ENCODE measurements at places on chromosomes 2 and 18.

DNA sequence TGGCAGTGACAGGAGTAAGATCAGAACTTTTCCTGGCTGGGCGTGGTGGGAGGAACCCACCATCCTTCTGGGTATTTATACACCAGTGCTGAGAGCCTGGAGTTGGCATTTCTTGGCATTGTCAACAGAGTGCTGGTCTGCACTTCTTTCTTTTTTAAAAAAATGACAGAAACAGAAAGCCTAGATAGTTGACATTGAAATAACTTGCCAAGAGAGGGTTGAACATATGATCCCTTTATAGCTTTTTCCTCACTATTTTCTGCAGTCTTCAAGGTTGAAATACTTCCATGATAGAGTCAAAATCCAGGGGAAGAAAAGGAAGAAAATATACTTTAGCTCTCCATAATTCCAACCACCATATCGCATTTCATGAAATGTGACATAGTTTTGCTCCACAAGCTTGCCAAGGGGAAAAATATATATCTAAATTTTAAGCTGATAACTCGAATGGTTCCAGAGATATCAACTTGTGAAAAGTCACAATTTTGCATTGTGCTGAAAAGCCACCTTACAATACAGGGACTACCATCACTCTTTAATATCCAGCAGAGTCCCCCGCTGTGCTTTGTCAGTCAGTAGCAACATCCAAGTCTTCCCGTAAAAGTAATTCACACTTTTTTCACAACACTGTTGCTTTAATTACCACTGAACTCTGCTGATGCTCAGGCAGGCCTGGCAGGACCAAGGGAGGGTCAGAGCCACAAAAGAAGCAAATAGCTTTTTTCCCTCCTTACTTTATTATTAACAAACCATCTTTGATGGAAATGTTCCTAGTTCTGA lies 764.9 kb upstream of the FANCL start:
- no peak for DNase-seq

DNA sequence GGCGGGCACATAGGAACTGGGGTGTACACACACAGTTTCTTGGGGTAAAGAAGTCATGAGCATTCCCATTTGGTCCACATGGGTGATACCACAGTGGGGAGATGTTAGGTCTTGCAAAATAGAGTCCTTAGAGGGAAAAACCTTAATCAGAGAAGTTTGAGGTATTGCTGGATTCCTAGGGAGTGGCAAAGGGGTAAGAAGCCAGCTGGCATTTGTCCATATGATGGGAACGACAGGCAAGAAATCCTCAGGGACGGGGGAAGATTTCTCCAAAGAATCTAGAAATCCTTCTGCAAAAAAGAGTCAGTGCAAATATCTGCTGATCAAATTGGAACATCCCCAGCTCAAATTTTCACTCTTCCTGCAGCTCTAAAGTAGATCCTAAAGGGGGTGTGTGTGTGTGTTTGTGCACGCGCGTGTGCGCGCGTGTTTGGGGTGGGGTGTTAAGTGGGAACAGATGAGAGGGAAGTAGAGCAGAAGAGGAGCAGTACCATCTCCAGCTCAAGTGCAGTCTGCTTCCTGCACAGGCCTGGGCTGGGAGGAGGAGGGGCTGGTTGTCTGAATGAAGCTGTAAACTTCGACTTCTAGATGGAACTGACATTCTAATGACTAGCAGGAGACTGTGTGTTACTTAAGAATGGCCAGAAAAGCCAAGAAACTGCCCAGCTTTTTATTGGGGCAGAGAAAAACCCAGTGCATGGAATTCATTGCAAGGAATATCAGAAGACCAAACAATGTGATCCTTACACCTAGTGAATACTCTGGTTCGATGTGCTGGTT lies 168.0 kb downstream of the SPP2 start:
- no peak for DNase-seq

DNA sequence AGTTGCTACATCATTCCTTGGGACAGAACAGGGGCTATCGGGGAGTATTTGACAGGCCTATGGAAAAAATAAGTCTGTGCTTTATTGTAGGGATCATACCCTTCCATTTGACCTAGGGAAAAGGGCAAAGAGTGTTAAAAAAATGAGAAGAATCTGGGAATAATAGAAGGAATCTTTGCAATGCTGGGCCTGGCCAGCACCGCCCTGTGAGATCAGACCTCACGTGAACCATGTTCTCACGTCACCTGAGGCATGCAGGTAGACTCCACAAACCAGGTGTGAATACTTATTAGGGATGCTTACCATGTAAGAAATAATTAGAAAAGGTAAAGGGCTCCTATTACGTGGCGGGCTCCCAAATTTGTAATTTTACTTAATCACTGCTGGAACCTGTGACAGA lies 177.5 kb upstream of the GATA6 start:
- no peak for DNase-seq

GRCh38 chr2:103525756-103526155 lies 763.9 kb downstream of the TMEM182 start:
- no peak for DNase-seq

DNA sequence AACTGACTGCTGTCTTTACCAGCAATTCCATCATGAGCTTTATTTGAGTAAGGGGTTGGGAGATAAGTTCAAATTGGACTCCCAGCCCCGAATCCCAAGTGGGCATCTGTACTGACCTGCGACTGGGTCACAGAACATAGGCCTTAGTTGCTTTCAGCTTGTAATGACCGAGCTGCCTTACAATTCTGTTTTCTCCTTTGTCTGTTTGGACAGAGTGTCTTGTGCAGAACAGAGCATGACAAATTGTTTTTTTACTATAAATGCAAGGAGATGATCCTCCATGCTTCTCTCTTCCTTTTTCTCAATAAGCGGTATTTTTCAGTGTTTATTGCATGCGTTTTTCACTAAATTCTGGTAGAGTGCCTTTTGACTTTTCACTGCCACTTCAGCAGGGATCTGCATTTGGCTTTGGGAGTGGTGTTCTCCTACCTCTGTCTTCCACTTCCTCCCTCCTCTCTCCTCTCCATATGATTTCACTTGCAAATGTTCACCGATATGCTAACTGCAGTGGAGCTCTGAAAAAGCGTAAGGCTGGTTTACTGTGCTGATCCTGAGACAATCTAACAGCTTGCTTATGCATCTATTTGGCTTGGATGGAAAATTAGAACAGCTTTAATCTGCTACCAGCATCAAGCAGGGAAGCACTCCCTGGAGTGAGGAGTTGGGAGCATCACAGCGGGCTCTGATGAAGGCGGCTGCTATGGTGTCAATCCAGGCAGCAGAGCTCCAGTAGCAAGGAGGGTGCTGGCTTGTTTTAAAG lies 158.8 kb upstream of the SMIM21 start:
- DNase-seq = no peak

DNA sequence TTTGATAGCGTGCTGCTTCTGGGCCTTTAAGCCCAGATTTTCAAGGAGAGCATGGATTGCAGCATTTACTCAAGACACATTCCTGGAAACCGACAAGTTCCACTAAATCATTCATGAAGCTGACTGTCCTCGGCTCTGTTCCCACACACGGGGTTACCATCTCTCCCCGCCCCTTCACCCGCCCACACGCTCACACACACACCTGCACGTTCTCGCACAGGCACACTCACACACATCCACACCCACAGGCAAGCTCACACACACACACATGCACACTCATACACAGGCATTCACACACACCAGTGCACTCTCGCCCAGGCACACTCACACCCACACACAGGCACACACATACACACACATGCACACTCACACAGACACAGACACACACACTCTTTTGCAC lies 150.0 kb upstream of the AGAP1 start:
- DNase-seq = no peak

GRCh38 chr2:9288681-9289338 lies 82.2 kb downstream of the ASAP2 start:
- no peak for DNase-seq

- no peak for DNase-seq
These were observed 67.2 kb downstream of the COLEC12 start for GRCh38 chr18:433298-433697.

DNA sequence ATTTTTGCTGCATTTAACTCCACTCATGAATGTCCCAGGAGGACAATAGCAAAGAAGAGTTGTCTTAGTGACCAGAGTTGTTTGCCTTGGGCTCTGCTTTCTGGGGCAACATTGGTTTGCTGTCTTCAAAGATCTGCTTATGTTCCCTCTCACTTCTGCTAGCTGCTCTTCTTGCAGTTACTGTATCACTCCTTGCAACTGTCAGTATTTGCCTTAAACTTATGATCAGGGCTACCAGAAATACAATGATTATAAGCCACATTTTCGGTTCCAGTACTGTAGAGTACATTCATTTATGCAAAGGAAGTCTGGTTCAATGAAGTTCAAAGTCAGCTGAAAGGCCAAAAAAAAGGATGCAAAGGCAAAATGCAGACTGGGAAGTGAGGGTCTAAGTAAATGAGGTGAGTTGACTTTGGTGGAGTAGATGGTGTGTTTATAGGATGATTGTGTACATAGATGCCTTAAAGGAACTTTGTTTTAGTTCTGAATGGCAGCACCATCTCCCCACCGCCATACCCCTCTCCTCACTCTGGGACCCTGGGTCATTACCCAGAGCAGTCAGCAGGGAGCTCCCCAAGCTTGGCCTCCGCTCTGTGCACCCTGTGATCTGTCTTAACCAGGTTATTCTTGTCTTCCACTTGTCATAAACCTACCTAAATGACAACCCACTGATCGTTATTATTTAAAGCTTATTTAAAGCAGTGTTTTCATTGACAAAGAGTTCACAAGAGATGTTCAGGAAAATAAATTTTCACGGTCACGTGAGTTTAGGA lies 236.0 kb downstream of the DOK6 start:
- DNase-seq = no peak

Data from upper lobe of right lung (tissue), 1 donor.